ENCODE measurements at places on chromosomes 11 and 22. TPM values are rescaled to one million over a fixed set of nuclear protein-coding genes. Genes with fewer than 3 reads are reported as not detected.

Gene SLC3A2
- 949 TPM for total RNA-seq

Gene OR6A2
- not detected for total RNA-seq

Gene OR5A1
- total RNA-seq, result not detected

Gene NXPE4
- total RNA-seq, result not detected

Gene PAX6
- total RNA-seq, result 0.84 TPM

Gene EI24
- 103 TPM for total RNA-seq

Gene MMP8
- total RNA-seq, result not detected

Gene PES1
- 107 TPM for total RNA-seq

Gene CRYAB
- 12.5 TPM for total RNA-seq

Gene OR10A6
- total RNA-seq, result not detected

Gene LDHAL6A
- total RNA-seq, result not detected

Gene EEF1G
- total RNA-seq, result 2,021 TPM

Gene KRTAP5-2
- not detected for total RNA-seq

Gene YPEL1
- total RNA-seq, result 0.46 TPM

Gene LRP4
- 7.1 TPM for total RNA-seq

Gene KCNJ11
- 4.7 TPM for total RNA-seq

Gene FOSL1
- 111 TPM for total RNA-seq

Measured in A549 treated with Hydrocortisone at 1 μM for 4 hours (cell line).